ENCODE measurements at places on chromosomes 1 and 21. TPM values are rescaled to one million over a fixed set of nuclear protein-coding genes. Genes with fewer than 3 reads are reported as not detected.
A peak's percentile ranks its signal among the peaks of the same experiment; 100 is the strongest.

GRCh38 chr1:18463984-18464664, 16.6 kb upstream of the KLHDC7A start:
- DNase-seq: no peak

- DNase-seq: peak; percentile 33
These were observed 167.7 kb upstream of the CSF3R start for GRCh38 chr1:36650200-36651065.

Gene CFAP74
- total RNA-seq: not detected

- peak; percentile 29 for DNase-seq
These were observed 253.2 kb downstream of the FMN2 start for GRCh38 chr1:240344918-240345317.

GRCh38 chr1:20110679-20111078, 8.7 kb downstream of the PLA2G2D start:
- peak; percentile 95 for DNase-seq

GRCh38 chr21:42683371-42684108, 30.1 kb downstream of the PDE9A start:
- DNase-seq: no peak

Gene GSTM3
- 216 TPM for total RNA-seq

DNA sequence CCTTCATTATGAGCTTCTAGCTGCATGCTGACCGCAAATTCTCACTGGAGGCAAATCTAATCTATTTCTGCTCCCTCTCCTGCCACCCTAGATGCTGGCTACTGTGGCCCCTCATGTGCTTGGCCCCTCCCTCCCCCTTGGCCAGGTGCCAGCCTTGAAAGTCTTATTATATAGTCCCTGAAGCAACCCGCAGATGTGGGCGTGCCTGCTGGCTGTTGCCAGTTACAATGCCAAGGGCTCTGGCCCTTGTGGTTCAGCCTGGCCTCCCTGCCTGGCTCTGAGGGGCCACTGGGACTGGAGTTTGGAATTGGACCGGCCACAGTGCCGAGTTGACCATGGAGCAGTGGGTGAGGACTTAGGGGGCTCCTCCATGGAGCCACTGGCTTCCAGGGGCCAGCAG, 78.9 kb upstream of the ACTRT2 start:
- DNase-seq: peak; percentile 59

DNA sequence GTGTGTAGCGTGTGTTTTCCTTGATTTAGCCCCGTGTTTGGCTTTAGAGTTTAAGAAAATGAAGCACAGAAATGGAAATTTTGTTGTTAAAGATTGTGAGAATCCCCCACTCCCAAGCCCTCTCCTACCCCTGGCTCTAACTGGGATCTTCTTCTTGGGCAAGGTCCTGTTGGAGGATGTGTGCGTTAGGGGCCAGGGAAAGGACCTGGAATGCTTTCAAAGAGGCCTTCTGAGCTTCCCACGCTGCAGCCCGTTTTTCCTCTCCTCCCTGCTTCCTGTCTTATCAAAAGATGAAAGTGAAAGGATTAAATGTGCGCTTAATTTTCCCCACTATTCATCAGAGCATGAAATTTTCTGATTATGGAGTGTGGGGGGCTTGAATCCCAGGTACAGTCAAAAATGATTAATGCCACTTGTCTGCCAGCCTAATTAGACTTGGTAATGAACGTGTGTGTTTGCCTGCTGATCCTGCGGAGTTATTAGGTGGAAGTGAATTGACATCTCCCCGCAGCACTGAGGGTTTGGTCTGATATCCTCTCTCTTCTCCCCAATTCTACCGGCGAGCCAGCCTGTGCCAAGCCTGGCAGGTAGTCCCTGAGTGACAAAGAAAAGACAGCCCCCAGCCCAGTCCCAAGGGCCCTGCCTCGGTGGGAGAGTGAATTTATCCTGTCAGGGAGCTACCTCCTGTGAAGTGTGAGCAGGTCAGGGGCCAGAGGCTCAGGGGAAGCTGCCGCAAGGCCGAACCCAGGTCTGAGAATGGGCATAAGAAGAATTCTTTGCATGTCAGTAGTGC, 4.9 kb downstream of the RASSF5 start:
- no peak for DNase-seq

GRCh38 chr1:158564608-158565007, 5.8 kb downstream of the OR6P1 start:
- no peak for DNase-seq

Gene DNM3
- total RNA-seq: 3.1 TPM

Gene ZSWIM5
- total RNA-seq: 0.02 TPM

- DNase-seq: peak; percentile 35
These were observed 13.3 kb downstream of the TRIM11 start for GRCh38 chr1:228393268-228393701.

Gene CNKSR1
- total RNA-seq: not detected

Gene ALPL
- total RNA-seq: not detected

DNA sequence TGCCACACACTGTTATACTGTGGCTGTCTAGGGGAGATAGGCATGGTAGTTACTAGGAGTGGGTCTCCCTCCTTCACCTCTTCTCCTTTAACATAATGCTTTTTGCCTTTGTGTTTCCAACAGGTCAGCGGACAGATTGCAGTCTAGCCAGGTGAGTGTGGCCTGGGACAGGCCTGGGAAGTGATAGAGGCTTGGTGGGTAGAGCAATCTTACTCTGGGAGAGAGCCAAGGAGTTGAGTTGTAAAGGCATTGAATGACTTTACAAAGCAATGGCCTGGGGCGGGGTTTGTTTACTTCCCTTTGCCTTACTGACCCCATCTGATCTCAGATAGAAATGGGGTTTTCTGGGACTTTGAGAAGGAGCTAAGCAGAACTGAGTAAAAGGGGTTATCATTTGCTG, 51.0 kb upstream of the IKBKE start:
- DNase-seq: peak; percentile 25

GRCh38 chr1:45334308-45335245, 5.4 kb upstream of the TOE1 start:
- no peak for DNase-seq

DNA sequence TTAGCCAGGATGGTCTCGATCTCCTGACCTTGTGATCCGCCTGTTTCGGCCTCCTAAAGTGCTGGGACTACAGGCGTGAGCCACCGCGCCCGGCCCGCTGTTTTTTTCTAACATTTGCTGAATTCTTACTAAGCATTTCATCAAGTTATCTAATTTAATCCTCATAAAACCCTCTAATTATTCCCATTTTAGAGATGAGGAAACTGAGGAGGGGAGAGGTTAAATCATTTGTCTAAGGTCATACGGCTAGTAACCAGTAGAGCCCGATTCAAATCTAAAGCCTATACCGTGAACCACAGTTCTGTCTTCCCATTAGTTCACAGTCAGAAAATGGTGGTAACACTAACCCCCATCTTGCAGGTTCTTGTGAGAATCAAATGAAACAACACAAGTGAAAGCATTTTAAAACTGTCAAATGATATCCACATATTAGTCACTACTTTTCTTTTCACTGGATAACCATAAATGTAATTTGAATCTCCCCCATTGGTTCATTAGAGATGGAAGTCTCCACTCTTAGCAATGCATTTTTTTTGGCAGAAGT, 10.6 kb downstream of the HEYL start:
- no peak for DNase-seq

DNA sequence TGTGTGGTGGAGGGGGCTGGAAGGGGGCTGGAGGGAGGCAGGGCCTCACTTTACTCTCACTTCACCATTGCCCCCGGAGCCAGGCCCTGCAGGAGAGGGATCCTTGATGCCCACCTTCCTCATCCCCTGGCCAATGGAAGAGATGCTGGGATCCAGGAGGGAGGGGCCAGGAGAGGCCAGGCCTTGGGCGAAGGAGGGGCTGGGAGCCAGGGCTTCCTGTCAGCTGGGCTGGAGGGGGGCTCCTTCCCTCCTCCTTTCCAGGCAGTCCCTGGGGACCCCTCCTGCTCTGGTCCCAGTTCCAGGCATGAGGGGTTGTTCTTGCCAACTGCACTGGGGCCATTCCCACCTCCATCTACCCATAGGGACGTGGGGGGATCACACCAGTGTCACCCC, 5.7 kb downstream of the AHDC1 start:
- no peak for DNase-seq

DNA sequence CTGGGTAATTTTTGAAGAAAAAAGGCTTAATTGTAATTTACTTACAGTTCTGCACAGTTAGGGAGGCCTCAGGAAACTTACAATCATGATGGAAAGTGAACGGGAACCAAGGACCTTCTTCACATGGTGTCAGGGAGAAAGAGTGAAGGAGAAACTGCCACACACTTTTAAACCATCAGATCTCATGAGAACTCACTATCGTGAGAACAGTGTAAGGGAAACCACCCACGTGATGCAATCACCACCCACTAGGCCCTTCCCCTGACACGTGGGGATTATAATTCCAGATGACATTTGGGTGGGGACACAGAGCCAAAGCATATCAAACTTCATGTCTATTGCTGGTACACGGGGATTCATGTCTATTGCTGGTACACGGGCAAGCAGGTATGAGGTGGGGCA, 5.3 kb upstream of the SFT2D2 start:
- no peak for DNase-seq

Gene CYP4B1
- total RNA-seq: not detected

DNA sequence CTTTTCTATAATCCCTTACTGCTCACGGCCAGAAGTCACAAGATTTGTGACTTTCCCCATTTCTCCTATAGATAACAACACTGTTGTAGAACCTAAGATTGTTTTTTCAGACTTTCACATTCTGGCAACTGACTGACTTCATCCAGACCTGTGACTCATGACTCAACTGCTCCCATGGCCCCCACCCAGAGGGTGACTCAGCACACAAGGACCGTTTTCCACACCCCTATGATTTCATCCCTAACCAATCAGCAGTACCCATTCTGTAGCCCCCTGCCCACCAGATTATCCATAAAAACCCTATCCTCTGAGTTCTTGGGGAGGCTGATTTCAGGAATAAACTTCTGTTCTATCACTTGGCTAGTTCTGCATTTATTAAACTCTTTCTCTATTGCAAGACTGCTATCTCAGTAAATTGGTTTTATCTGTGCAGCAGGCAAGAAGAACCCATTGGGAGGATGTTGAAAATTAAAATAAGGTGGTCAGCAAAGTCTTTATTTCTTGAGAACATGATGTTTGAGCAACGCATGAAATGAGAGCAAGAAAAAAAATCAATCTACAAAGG, 79.7 kb downstream of the NGF start:
- DNase-seq: peak; percentile 65

All from M059J (cell line).